Neural crest cell (in vitro differentiated cells): ENCODE measurements at places on chromosomes 6 and 20.

DNA sequence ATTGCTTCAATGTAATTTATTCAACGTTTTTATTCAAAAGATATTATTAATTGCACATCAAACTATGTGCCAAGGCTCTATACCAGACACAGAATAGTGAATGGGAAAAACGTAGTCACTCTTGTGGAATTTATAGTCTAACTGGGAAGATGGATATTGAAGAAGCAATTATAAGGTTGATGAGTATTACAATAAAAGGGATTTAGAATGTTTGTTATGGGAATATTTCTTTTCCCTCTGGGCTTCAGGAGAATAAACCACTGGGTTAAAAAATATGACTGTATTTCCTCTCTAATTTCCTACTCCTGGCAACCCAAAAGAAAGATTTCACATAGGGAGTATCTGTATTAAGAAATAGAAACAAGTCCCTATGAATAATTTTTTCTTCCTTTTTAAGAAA lies 25.1 kb upstream of the UTRN start:
- no peak for DNase-seq

DNA sequence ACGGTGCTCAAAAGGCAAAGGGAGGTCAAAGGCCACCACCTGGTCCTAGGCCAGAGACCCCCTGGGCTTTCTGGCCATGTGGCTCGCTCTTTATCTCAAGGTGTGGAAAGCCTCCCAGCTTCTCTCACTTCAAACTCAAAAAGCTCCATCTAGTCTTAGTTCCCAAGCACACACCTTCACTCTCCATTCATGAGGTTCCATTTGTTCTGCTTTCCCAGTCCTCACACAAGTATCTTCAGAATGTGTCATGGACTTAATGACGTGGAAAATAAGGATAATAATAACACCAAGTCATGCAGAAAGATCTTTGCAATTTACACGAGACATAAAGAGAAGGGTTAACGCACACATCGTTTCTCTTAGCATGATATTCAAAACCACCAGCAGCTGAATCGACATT lies 219.3 kb downstream of the GMDS start:
- DNase-seq, result no peak

- DNase-seq, result peak; percentile 23
Measured at GRCh38 chr6:125154761-125155135, 1.2 kb downstream of the TPD52L1 start.

GRCh38 chr6:10778230-10778629 lies 30.6 kb downstream of the TMEM14B start:
- no peak for DNase-seq

GRCh38 chr6:125255201-125255600 lies 46.6 kb downstream of the HDDC2 start:
- no peak for DNase-seq

- DNase-seq, result no peak
Measured at GRCh38 chr6:4964675-4965561, 38.9 kb downstream of the RPP40 start.

- no peak for DNase-seq
Measured at GRCh38 chr20:50191065-50191543, 474 bp downstream of the CEBPB start.

DNA sequence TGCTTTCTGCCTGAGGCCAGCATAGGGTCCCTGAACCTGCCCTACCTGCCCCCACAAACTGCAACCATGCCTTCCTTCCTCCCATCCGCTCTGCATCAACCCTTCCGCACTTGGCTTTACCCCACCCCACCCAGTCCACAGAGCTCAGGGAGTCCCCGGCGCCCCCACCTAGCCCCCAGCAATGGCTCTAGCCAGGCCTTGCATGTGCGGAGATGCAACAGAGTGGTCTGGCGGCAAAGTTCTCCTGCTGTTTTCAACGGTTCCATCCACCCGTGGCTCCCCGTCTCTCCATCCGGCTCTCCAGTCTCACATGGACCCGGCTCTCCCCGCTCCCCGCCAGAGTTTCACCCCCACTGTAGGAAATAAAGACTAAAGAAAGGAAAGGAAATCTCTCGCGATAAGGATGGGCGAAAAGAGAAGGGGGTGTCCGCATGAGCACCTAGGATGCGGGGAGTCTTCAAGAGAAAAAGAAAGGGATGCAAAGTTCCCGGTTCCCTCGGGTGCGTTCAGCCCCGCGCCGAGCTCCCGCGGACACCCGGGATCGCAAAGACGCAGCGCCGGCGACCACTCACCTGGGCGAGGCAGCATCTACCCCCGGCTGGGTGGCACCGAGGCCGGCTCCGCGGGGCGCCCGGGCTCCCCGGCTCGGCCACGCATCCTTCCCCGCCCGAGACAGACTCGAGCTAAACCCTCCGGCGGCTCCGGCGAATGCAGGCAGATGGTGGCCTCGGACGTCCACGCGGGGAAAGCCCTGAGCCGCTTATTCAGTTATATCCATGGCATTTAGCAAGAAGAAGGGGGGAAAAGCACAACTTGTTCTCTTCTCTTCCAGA lies 579 bp downstream of the LRFN2 start:
- peak; percentile 12 for DNase-seq

- DNase-seq, result no peak
Measured at GRCh38 chr6:130204322-130204721, 18.4 kb downstream of the SAMD3 start.

DNA sequence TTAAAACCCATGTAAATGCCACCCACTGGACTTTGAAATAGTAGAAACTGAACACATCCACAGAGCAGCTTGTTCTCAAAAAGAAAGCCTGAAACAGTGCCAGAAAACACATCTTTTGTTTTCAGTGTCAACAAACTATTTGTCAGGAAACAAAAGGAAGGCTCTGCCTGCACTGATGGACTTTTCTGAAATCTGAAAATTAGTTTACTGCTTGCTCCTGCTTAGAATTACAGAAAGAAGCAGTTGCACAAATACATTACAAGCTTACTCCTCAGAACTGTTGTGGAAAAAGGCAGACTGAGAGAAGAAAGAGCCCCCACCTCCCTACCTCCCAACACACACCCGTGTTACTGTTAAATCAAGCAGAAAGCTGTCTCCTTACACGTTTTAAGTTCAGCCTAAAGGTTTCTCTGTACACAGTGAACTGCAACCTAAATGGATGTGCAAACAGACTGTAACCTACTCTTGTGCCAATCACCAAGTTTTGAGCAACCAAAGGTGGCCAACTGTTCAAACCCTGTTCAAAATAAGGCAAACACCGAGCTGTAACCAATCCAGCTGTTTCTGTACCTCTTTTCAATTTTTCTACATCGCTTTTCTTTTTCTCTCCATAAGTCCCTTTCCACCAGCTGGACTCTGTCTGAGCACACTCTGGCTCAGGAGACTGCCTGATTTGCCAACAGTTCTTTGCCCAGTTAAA lies 43.7 kb downstream of the FRK start:
- no peak for DNase-seq

- no peak for DNase-seq
Measured at GRCh38 chr6:111743862-111744692, 129.2 kb downstream of the FYN start.

DNA sequence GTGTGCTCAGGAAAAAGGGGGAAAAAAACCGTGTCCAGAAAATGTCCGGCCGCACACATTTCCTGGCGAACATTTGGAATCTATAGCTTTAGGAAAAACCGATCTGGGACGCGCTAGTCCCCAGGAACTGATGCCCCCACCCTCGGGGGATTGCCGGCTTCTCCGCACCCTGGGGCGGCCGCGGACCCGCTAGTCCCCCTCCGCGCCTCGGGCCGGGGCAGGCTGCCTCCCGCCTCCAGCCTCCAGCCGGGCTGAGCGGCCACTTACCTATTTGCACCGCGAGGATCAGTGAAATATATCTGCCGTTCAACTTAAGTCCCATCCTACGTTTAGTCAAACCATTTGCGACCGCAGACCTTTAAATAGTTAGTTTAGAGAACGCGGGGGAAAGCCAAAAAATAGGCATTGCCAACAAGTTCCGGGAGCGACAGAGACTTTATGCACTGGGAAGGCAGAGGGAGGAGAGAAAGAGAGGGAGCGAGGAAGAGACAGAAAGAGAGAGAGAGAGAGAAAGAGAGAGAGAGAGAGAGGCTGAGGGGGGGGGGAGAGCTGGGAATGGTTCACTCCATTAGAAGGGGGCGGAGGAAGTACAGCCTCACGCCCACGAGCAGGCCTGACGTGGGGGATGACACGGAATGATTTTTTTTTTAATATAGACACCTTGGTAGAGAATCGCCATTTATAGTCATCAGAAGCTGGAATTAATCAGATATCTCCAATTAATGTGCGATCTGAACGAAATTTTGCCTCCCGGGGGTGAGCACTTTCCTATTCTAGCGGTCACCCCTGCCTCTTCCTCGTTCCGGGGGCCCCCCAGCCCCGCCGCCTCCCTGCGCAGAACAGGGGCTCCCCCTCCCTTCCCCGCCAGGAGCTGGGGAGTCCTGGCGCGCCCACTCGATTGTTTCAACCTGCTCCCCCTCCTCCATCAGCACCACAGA lies at the start of gene NRN1:
Gene NRN1 (minus strand): TSS at position 498 of the 938 bp plus-strand sequence. CDS start 176 bp downstream, at position 322.
- DNase-seq, result no peak

GRCh38 chr6:7258231-7258763 lies 54.7 kb downstream of the SSR1 start:
- DNase-seq, result no peak

DNA sequence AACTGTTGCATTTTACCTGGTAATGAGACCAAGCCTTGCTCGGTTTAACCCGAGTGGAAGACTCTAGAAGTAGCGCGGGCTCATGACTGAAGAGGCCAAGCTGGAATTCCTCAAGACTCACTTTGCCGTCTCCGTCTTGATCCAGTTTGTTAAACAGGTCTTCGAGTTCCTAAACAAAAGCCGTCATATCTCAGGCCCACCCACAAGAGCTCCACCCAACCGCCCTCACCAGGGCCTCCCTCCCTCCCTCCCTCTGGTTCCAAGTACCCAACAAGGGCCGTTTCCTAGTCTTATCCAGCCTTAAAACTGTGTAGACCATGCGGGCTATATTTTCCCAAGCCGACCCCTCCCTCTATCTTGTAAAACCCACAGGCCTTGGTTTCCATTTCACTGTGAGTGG lies 81.4 kb downstream of the NINL start:
- no peak for DNase-seq

- DNase-seq, result peak; percentile 43
Measured at GRCh38 chr6:107116328-107116892, 1.1 kb upstream of the BEND3 start.

- no peak for DNase-seq
Measured at GRCh38 chr20:36501367-36502006, 39.8 kb upstream of the MYL9 start.

- no peak for DNase-seq
Measured at GRCh38 chr20:4814696-4815252, 93.1 kb downstream of the PRND start.

GRCh38 chr6:106431972-106432371 lies 71.5 kb downstream of the CRYBG1 start:
- DNase-seq, result no peak

DNA sequence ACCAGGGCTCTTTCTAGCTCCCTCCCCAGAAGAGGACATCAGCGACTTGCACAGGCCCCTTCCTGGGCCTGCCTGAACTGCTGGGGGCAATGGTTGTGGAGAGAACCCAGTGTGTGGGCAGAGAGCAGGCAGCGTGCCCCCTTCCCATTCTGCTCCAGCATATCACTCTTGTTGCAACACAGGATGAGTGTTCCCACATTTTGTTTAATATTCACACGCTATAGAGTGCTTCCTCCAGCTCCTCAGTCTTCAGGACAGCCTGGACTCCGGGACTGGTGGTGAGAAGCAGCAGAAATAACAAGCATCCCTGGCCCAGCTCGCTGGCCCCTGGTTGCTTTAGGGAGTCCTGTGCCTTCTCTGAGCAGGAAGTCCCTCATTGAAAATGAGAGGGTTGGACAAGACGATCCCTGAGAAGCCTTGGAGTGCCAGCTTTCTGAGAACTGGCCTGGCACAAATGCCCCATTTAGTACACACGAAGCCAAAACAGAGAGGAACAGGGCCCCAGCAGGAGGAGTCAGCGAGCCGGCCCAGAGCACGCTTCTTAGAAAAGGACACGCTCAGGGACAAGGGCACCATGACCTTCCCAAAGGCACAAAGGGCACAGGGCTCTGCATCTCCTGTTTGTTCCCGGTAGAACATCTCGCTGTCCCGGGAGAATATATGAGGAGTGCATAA lies 84.2 kb upstream of the FOXC1 start:
- no peak for DNase-seq

- DNase-seq, result no peak
Measured at GRCh38 chr20:37193226-37193625, 13.9 kb upstream of the MROH8 start.

DNA sequence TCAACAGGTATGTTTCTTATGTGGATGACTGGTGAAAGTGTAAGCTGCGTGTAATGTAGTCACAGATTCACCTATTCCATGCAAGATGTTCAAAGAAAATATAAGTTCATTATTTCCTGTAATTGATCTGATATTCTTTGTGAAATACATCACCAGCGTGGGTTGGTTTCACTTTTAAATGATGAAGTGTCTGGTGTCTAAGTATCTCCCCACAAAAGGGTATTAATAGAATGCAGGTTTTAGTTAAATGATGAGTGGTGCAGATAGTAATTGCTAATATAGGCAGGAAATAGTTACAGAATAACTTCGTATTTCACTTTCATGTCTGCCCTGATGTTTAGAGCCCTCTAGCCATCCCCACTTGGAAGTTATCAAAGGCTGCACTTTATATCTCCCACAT lies 22.2 kb downstream of the PGBD1 start:
- DNase-seq, result no peak

- peak; percentile 65 for DNase-seq
Measured at GRCh38 chr6:155177363-155177961, 86.4 kb upstream of the CLDN20 start.

DNA sequence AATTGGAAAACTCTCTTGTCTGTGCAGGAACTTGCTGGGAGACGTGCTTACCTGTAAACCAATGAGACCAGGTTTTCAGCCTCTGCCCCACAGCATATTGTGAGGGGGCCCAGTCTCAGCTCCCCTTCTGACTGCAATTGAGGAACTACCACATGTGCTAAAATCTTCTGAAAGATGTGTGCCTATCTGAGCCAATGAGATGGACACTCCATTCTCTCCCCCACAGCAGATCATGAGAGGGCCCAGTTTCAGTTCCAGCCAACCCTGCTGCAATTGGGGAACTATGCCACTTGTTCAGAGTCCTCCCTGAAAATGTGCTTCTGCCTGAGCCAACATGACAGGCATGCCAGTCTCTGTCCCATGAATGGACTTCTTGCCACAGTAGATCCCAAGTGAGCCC lies 20.9 kb upstream of the PI3 start:
- no peak for DNase-seq

DNA sequence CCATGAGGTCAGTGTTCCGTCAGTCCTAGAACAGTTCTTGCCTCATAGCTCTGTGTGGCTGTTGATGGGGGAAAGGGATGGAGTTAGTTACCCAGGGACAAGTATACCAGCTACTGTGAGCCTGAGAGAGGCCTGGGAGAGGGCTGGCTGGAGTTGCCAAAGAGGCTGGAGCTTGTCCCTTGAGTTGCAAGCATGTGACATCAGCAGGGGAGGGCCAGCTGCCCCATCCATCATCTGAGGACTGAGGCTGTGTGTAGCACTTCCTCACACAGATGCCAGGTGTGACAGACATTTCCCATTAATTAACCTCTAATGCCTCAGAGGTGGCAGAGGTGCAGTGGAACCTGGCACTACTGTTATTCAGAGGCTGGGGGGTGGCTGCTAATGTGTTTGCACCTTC lies 131.6 kb downstream of the PHACTR3 start:
- no peak for DNase-seq

GRCh38 chr6:129795261-129795660 lies 65.9 kb downstream of the TMEM244 start:
- DNase-seq, result no peak

GRCh38 chr6:149013586-149014344 lies 266.9 kb downstream of the UST start:
- DNase-seq, result no peak

GRCh38 chr20:8557711-8558110 lies 425.6 kb downstream of the PLCB1 start:
- no peak for DNase-seq
